ENCODE measurements at places on chromosomes 3 and 15. TPM values are rescaled to one million over a fixed set of nuclear protein-coding genes. Genes with fewer than 3 reads are reported as not detected.

SCN5A gene
- 1.3 TPM for total RNA-seq

CAMP gene
- not detected for total RNA-seq

ITIH1 gene
- total RNA-seq: not detected

PTPRG gene
- 0.06 TPM for total RNA-seq

ZDHHC3 gene
- total RNA-seq: 39.1 TPM

PTX3 gene
- 0.25 TPM for total RNA-seq

- H3K27ac ChIP-seq: peak within 1 kb of the TSS; percentile 94
- DNase-seq: peak; percentile 96
- peaks cover 25% of the 10 kb centered on the region for H3K36me3 ChIP-seq
- peak within 1 kb of the TSS; percentile 92 for H3K4me3 ChIP-seq
- H3K4me1 ChIP-seq: peaks cover 27% of the 10 kb centered on the region
- H3K27me3 ChIP-seq: no peaks in the 10 kb centered on the region
Measured at GRCh38 chr3:114056130-114057010, at the start of the genes CCDC191 and QTRT2. TSS of gene CCDC191 (minus strand) at chr3:114056526. CDS start at chr3:114056466, 60 bp downstream. TSS of gene QTRT2 (plus strand) at chr3:114056737. CDS start at chr3:114065258, 8,521 bp downstream.

DNA sequence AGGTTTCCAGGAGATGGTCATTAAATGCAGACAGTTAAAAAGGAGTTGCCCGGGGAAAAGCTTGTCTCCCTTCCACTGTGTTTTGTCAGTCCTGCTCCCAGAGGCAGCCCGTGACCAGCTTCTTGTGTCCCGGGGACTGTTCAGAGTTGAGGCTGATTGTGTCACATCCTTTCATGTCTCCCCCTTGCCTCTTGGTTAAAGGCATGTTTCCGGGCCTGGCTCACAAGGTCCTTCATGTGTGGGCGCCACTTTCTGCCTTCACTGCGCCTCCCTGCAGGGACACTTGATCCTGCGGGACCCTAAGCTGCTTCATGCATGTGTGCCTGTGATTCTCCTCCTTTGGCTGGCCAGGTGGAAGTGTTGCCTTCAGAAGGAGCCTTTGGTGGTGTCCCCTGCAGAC is 9.2 kb downstream of the CHCHD6 start:
- peaks cover 3% of the 10 kb centered on the region for H3K36me3 ChIP-seq
- no peak overlapping the region for H3K27ac ChIP-seq
- no peak overlapping the region for H3K4me3 ChIP-seq
- DNase-seq: no peak
- H3K27me3 ChIP-seq: no peaks in the 10 kb centered on the region
- H3K4me1 ChIP-seq: no peaks in the 10 kb centered on the region

DNA sequence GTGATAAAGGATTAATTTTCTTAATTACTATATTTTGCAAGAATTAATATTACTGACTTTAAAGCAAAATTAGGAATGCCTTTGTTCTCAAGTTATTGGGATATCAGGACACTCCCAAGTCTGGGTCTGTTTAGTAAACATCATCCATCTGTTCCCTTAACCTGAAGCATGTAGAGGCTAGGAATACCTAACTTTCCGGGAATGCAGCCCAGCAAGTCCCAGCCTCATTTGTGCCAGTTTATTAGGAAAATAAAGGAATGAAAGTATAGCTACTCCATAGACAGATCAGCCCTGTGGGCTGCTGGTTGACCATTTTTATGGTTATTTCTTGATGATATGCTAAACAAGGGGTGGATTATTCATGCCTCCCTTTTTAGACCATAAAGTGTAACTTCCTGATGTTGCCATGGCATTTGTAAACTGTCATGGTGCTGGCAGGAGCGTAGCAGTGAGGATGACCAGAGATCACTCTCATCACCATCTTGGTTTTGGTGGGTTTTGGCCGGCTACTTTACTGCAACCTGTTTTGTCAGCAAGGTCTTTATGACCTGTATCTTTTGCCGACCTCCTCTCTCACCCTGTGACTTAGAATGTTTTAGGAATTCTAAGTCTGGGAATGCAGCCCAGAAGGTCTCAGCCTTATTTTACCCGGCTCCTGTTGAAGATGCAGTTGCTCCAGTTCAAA is 540.2 kb downstream of the NAALADL2 start:
- no peak overlapping the region for H3K4me3 ChIP-seq
- H3K36me3 ChIP-seq: no peaks in the 10 kb centered on the region
- no peak for DNase-seq
- no peaks in the 10 kb centered on the region for H3K27me3 ChIP-seq
- no peak overlapping the region for H3K27ac ChIP-seq

DNA sequence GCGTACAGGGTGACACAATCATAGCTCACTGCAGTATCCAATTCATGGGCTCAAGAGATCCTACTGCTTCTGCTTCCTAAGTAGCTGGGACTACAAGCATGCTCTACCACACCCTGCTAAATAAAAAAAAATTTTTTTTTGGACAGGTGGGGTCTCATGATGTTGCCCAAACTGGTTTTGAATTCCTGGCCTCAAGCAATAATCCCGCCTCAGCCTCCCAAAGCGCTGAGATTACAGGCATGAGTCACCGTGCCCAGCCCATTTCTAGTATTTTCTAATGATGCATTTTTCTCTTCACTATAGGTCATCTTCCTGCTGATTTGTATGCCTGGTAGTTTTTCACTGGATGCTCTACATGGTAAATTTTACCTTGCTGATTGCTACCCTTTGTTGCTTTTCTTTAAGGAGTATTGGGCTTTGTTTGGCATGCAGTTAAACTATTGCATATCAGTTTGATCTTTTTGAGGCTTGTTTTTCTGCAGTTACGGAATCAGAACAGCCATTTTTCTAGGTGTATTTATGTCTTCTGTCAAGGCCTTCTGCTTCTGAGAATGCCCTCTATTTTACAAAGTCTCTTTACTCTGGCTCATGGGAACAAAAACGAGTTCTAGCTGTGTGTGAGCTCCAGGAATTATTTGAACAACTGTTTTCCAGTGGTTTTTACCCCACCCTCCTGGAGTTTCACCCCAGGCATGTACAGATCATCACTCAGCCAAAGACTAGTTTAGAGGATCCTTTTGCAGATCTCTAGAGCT is 14.2 kb upstream of the NPTN start:
- H3K27ac ChIP-seq: no peak overlapping the region
- H3K4me3 ChIP-seq: no peak overlapping the region
- peaks cover 3% of the 10 kb centered on the region for H3K36me3 ChIP-seq

DNA sequence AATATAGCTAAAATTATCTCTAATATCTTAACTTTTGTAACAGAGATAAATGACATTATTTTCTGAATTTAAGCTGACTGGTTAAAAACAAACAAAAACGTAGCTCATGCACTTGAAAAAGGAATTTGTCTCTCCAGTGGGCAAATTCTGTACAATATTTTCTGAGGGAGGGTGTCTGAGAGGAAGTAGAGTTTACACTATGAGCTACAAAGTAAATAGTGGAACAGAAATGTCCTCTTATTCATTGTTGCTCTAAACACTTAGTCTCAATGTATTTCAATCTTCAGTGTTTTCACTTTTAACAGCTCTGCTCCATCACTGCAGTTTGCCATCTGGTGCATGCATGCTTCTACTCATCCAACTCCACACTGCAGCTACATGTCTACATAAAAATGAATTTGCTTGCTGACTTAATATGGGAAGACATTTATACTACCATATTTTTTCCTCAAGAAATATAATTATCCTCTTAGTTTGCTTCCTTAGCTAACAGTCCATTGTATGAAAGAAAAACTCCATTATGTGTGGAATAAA is 817.4 kb upstream of the LMCD1 start:
- H3K27me3 ChIP-seq: peaks cover 6% of the 10 kb centered on the region
- H3K36me3 ChIP-seq: no peaks in the 10 kb centered on the region
- no peak for DNase-seq
- H3K4me3 ChIP-seq: no peak overlapping the region
- no peaks in the 10 kb centered on the region for H3K4me1 ChIP-seq

GRCh38 chr3:102156426-102156825 is 278.4 kb upstream of the ZPLD1 start:
- H3K4me3 ChIP-seq: no peak overlapping the region
- H3K4me1 ChIP-seq: peaks cover 24% of the 10 kb centered on the region
- peaks cover 15% of the 10 kb centered on the region for H3K36me3 ChIP-seq
- DNase-seq: no peak
- no peaks in the 10 kb centered on the region for H3K27me3 ChIP-seq

DNA sequence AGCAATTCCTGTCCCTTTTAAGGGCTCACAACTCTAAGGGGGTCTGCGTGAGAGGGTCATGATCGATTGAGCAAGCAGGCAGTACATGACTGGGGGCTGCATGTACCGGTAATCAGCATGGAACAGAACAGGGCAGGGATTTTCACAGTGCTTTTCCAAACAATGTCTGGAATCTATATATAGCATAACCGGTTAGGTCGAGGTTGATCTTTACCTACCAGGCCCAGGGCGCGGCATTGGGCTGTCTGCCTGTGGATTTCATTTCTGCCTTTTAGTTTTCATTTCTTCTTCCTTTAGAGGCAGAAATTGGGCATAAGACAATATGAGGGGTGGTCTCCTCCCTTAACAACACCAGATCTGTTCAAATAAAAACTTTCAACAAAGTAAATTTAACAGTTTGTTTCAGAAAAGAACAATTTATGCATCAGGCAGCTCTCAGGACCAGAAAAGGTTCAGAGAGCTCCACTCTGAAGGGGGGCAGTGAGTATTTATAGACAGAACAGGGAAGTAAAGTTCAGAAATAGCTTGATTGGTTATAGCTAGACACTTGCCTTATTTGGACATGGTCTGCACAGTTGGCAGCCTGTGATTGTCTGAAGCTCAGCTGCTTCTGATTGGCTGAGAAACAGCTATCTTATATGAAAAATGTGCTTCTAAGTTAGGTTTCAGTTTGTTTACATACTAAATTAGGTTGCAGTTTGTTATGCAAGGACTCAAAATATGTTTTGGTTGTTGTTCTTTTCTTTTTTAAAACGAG is 17.2 kb upstream of the B4GALT4 start:
- H3K27ac ChIP-seq: no peak overlapping the region
- H3K4me3 ChIP-seq: no peak overlapping the region
- no peak for DNase-seq
- peaks cover 7% of the 10 kb centered on the region for H3K4me1 ChIP-seq
- H3K36me3 ChIP-seq: no peaks in the 10 kb centered on the region
- no peaks in the 10 kb centered on the region for H3K27me3 ChIP-seq

- H3K27me3 ChIP-seq: no peaks in the 10 kb centered on the region
- peaks cover 15% of the 10 kb centered on the region for H3K4me1 ChIP-seq
- H3K36me3 ChIP-seq: peaks cover 2% of the 10 kb centered on the region
- H3K27ac ChIP-seq: no peak overlapping the region
Measured at GRCh38 chr3:18567293-18567692, 142.2 kb upstream of the SATB1 start.

DNA sequence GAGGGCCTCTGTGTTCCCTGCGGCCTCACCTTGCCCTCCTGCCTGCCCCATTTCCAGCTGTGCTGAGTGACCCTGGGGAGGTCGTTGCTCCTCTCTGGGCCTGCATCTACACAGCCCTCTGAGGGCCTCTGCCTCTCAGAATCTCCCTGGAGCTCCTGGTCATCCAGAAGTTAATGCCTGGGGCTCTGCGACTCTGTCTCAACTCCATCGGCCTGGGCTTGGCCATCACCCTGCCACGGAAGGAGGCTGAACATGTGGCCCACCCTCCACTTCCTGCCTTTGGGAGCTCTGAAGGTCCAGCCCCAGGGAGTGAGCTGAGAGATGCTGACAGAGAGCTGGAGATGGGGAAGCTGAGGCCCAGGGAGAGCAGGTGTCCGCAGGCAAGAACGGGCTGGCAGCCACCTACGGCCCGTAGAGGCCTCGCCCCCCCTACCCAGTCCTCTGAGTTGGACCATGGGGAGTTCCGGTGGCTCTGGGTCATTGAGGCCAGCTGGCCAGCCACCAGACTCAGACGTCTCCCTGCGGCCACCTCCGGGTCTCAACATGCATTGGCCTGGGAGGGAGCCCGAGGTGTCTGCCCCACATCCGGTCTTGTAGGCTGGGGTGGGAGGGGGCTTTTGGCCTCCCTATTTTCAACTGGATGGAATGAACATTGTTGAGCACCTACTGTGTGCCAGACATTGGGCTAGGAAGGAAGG is 34.2 kb downstream of the GRIP2 start:
- H3K4me3 ChIP-seq: no peak overlapping the region
- peaks cover 3% of the 10 kb centered on the region for H3K4me1 ChIP-seq
- H3K27me3 ChIP-seq: no peaks in the 10 kb centered on the region
- no peak for DNase-seq
- no peak overlapping the region for H3K27ac ChIP-seq

DNA sequence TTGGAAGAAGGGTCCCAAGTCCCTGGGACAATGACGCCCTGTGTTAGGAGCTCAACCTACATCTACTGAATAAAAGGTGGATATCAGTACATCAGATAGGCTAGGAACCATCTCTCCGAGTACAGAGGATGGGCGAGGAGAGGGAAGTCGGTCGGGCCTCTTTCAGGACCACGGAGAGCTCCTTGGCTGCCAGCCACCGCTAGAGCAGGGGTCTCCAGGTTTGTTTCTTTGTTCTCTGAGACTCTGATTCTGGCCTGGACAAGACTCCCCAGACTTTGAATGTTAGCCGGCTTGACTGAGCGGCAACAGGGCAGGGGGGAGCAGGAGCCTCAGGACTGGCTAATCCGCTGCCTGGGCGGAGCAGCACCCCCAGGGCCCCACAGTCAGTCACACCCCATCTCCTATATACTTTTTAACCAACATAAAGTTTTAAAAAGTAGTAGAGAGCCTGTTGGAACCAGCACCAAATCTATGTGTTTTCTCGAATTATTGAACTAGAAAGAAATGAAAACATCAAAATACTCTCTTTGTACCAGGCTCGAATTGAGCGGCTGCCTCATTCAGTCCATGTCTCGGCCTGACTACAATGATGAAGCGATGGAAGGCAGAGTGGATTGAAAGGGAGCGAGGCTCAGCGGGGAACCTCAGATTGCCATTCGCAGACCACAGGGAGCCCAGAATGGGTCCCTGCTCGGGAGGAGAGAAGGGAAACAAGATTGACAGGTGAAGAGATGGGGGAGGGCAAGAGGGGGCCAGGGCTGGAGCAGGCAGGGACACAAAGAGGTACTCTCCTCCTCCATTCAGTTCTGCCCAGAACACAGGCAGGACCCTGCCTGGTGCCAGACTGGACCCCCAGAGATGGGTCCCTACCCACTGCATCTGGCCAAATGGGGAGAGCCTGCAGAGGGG is 131.6 kb downstream of the TPRA1 start:
- H3K4me3 ChIP-seq: no peak overlapping the region
- no peaks in the 10 kb centered on the region for H3K36me3 ChIP-seq
- DNase-seq: no peak
- no peak overlapping the region for H3K27ac ChIP-seq

DNA sequence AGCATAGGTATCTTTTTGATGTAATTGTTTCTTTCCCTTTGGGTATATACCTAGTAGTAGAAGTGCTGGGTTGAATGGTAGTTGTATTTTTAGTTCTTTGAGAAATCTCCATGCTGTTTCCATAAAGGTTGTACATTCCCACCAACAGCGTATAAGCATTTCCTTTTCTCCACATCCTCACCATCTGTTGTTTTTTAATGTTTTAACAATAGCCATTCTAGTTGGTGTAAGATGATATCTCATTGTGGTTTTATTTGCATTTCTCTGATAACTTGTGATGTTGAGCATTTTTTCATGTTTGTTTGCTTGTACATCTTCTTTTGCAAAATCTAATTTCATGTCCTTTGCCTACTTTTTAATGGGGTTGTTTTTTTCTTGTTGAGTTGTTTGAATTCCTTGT is 80.0 kb upstream of the TMC3 start:
- peaks cover 13% of the 10 kb centered on the region for H3K4me1 ChIP-seq
- H3K27me3 ChIP-seq: no peaks in the 10 kb centered on the region
- H3K36me3 ChIP-seq: no peaks in the 10 kb centered on the region

- peak overlapping the region; percentile 12 for H3K27ac ChIP-seq
- no peak for DNase-seq
- H3K36me3 ChIP-seq: peaks cover 3% of the 10 kb centered on the region
- no peaks in the 10 kb centered on the region for H3K27me3 ChIP-seq
Measured at GRCh38 chr3:178707311-178708031, 171.2 kb downstream of the KCNMB2 start.
